ENCODE measurements at places on chromosomes 12 and 14.
A peak's percentile ranks its signal among the peaks of the same experiment; 100 is the strongest.

GRCh38 chr14:75905147-75905904 lies 76.5 kb downstream of the TGFB3 start:
- peak; percentile 71 for DNase-seq

GRCh38 chr14:52303236-52303635 lies 10.9 kb upstream of the PTGER2 start:
- no peak for DNase-seq

DNA sequence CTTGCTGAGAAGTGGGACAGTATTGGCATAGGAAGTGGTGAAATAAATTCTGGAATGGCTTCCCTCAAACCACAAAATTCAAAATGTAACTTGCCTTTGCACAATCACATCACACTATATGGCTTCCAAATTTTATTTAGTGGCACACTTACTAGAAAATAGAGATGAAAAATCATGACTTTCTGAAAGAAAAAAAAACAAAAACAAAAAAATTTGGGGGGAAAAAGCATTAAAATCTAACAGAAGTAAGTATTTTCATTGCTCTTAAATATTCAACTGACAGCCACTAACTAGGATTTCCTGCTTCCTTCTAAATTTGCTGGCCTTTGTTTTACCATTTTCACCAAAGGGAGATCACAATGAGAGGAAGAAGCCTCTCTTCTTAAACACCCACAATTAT lies 23.0 kb downstream of the ATF7 start:
- DNase-seq, result no peak

DNA sequence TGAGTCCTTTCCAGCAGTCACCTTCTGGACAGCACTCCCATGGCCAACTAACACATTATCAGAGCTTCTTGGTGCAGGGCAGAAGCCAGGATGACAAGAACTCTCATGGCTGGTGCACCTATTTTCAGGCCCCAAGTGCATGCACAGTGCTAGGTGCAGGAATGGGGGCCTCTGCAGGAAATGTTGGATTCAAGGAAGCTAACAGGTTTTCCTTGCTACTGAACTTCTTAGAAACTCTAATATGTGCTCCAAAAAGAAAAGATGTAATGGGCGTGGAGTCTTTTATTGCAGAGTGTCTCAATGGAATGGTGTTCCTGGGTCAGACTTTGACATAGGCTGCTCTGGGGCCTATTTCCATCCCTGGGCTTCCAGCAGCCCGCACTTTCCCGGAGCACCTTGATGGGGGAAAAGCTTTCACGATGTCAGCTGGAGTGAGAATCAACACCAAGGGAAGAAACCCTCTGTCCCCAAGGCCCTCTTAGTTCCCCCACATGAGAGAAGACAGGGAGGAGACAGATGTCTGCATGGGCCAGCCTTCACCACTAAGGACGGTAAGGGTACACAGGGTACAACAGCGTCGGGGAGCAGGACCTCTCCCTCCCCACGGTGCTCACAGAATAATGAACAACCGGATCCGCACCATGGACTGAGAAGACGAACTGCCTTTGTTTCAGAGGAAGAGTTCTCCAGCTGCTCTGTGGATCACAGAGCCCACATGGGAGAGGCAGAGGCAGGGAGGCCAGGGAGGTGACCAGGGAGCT lies 6.9 kb downstream of the KRT3 start:
- no peak for DNase-seq

DNA sequence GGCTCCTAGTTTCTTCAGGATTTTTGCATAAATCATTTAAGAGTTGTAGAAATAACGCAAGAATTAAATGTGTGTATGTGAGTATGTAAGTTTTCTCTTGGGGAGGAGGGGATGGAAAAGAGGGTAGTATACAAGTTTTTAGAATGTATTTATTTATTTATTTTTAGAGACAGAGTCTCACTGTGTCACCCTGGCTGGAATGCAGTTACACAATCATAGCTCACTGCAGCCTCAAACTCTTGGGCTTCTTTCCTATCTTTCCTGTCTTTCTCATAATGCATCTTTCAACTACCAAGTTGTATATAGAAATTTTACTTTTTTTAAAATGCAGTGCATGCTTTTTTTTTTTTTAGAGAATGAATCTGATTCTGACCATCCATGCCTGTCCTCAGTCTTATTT lies 269.0 kb upstream of the GARIN2 start:
- no peak for DNase-seq

DNA sequence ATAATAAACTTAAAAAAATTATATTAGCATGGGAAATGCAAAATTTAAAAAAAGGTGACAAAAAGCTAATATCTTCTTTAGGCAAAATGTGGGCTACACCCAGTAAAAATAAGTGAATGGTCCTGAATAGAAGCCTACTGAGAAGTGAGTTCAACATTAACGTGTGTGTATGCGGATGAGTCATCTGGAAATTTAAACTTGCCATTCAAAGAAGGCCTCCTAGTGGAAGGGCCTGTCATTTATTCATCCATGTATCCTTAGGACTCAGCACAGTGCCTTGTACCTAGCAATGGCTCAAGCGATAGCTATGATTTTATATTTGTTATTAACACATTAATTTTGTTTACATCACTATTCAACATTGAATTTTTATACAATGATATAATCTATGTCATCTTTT lies 226.2 kb downstream of the NUBPL start:
- DNase-seq, result no peak
